Stimulated activated CD4-positive, alpha-beta T cell treated with anti-CD3 and anti-CD28 coated beads, Interleukin-15, amount 100 ng/mL, for 1 hour (primary cell): ENCODE measurements at places on chromosomes 6 and 20.

DNA sequence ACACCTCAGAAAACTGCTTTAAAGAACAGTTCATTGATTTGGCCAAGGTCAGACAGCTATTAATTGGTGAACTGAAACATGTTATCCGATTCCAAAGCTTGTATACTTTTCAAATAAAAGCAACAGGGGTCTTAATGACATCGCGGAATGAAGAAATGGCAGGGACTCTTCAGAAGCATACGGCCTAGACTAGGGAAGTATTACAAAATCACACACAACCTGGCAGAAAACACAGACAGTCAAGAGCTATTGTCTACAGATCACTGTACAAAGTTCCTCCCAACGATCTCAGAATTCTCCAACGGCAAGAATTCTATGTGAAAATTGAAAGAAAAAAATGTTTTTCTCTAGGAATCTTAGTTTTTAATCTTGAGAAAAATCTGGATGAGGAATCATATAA lies 105.5 kb downstream of the PTPRK start:
- DNase-seq: no peak

DNA sequence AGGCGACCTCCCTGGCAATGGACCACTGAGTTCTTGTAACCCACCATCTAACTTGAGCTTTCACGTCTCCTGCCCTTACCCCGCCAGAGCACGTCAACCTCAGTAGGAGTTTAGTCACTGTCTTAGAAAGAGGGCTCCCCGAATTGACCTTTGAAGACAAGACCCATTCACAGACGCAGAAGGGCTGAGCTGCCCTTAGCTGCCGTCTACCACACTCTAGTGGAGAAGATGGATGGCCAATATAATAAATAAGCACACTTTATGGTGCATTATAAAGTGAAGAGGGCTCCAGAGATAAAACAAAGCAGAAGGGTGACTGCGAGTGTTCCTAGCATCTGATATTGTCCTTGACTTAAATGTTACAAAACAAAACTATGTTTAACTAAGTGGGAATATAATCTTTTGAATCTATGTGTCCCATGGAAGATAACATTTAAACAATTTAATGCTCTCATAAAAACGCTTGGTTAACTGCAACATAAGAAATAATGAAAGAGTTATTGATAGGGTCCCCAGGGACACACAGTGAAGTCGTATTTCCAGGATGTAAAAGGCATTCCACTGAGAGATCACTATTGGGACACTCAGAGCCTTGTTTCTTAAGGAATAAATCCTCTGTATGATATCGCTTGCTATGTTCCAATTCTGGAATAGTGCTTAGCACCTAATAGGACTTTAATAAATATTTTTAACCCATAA lies 261.1 kb downstream of the THBS2 start:
- DNase-seq: no peak

- DNase-seq: no peak
These were observed 193.6 kb downstream of the EDN1 start for GRCh38 chr6:12483712-12484111.

DNA sequence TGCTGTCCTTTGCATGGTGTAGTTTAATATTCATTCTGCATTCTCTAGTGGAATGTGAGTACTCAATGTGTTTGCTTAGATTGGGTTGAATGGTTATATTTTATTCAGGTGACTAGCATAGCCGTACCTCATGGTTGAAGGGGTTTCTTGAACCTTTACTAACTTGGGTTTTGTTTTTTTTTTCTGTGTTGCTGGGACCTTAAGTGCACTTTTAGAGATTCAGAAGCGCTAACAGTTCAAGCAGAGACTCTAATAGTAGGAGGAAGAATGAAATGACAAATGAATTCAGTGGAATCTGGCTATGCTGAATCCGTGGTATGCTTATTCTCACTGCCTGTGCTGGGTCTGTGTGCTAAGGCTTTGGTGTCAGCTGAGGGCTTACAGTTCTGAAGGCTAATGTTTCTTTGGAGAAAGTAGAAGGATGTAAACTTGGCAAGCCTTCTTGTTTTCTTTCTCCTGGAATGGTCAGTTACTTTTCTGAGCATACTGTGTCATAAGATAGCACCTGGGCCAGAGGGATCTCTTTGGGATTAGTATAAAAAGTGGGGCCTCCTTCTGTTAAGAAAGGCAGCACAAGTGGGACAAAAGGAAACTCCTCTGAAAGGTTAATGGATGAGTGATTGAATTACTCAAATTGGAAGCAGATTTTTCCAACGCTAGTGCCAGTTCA lies 28.7 kb downstream of the RNF144B start:
- DNase-seq: no peak

GRCh38 chr20:8633366-8633765 lies 435.5 kb upstream of the PLCB4 start:
- no peak for DNase-seq

DNA sequence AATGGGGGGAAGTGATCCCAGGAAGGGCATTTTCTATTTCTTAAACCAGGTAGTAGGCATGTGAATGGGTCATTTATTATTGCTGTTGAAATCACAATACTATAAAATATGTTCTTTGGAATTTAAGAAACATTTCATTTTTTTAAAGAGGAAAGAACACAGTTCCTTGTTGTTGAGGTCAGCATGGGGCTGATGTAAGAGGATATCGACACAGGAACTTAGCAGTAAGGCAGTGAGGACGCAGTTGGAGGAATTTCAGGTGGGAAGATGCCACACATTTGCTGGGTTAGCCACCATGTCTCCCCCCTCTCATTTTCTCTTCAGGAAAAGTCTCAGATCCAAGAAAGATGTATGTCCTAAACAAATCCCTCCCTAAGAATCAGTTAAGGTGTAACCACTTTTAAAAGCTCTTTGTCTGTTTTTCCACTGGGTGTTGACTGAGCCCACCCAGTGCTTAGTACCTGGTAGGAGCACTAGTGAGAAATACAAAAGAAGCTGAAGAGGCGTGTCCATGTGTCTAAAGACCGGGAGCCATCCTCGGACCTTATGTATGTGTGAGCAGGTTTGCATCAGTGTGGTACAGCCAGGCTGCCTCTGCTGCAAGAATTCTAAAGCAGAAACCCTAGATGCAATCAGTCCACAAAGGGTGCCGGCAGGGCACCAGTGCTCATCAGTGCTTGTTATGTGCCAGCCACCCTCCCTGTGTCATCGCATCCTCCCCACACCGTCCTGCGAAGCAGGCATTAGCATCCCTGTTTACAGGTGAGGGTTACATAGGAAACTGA lies 98.9 kb downstream of the TCP11 start:
- DNase-seq: no peak

DNA sequence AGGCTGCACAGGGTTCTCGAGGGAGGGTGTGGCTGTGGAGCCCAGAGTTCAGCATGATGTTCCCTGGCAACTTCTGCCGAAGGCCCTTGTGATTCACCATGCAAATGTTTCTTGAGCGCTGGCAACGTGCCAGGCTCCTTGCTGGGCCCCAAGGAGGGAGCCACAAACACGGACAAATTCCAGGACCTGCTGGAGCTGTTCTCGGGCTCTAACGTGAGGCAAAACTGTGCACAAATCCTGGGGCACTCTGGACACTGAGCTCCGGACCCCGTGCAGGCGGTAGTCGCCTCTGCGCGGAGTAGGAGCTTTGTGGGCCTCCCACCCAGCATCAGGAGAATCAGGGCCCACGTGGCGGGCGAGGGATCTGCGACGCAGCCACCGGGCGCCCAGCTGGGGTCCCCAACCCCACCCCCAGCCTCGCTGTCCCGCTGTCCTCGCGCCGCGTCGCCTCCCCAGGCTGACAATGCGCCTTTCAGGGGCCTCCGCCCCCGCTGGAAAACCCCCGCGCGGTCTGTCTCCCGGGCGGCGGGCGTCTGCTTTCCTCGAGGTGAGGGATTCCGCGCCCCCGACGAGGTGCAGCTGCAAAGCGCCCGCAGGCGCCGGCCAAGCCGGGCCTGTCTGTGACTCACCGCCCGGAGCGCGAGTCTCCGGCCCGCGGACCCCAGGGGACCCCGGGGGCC lies 31.7 kb upstream of the SCUBE3 start:
- no peak for DNase-seq

- DNase-seq: no peak
These were observed 81.7 kb upstream of the NXT1 start for GRCh38 chr20:23268792-23269354.

DNA sequence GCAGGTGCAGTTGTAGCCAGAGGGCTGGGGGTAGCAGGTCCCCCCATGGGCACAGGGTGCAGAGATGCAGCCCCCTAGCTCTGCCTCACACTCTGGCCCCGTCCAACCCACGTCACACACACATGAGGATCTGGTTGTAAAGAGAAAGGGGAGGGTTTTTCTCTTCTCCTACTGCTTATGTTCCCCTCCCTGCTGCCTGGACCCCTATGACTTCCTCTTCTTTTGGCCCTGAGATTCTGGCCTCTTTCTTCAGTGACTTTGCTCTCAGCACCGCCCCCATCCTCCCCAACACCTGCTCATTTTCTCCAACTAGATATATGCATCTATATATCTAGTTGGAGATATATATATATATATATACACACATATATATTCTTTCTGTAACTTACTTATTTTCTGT lies 9.7 kb downstream of the NOTCH4 start:
- DNase-seq: no peak

DNA sequence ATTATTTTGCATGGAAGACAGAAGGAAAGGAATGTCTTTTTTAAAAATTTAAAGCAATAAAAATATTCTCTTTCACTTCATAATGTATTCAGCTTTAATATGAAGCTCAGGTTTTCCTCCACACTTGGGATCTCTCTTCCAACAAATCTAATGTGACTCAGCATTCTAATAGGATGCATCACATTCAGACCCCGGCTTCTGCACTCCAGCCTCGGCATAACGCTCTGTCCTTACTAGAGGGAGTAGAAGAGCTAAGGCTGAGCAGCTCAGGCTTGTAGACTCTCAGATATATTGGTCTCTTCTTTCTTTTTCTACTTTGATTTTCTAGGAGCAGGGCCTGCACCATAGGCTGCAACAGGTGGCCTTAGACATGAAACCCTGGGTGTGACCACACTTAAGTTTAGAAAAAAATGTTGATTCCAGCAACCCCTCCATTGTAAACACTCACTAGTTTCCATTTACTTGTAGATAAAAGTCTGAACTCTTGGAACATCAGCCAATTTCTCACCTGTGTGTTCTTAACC lies 161.7 kb downstream of the PAK5 start:
- no peak for DNase-seq

DNA sequence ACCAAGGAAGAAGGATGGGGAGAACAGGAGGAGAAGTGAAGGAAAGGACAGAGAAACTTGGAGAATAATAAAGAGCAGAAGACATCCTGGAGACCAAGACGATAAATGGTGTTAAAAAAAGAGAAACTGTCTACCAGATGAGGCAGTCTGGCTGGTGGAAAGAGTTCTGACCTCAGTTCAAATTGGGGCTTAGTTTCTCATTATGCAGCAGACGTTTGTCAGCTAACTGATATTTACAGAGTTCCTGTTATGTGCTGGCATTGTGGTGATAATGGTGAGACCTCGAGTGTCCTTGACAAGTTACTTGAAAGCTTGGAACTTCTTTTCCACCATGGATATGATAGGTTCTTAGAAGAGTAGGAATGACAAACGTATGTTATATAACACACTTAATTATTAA lies 142.7 kb downstream of the LRRC1 start:
- DNase-seq: no peak

DNA sequence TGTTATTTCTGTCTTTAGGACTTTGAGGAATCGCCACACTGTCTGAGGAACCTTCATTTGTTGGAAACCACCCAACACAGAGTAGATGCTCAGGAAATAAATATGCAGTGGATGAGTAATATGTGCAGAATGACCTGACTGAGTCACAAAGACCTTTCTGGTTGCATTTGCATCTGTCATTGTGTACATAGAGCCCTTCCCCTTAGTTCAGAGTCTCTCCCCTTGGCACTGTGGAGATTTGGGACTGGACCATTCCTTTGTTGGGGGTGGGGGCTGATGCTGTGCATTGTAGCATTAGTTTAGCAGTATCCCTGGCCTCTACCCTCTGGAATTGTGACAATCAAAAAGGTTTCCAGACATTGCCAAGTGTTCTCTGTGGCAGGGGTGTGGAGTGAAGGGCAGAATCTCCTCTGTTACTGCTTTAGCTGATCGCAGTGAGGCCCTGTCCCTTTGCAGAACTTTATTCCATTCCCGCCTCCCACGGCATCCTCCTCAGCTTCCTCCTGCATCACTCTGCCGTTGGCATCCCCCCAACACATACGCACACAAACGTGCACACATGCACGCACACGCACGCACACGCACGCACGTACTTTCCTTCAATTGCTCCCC lies 64.5 kb downstream of the EYA2 start:
- no peak for DNase-seq

DNA sequence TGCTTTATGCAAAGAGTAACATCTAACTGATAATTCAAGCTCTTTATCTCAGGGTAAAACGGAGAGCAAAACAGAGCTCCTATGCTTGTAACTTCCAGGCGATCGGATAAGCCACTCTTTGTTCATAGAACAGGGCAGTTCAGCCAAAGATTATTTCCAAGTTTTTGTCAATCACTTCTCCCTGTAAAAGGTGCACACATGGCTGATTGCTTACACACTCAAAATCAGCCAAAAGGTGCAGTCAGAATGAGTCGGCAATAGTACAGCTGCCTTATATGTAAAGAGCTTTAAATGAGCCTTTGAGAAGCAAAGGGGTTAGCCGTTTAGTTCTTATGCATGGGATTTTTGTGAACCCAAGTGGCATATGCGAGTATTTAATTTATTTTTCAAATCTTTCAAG lies 449.6 kb upstream of the POU3F2 start:
- no peak for DNase-seq

- DNase-seq: no peak
These were observed 8.1 kb downstream of the CCR6 start for GRCh38 chr6:167130712-167131684.

GRCh38 chr6:33201935-33202334 lies 1.3 kb downstream of the SLC39A7 start:
- DNase-seq: no peak

DNA sequence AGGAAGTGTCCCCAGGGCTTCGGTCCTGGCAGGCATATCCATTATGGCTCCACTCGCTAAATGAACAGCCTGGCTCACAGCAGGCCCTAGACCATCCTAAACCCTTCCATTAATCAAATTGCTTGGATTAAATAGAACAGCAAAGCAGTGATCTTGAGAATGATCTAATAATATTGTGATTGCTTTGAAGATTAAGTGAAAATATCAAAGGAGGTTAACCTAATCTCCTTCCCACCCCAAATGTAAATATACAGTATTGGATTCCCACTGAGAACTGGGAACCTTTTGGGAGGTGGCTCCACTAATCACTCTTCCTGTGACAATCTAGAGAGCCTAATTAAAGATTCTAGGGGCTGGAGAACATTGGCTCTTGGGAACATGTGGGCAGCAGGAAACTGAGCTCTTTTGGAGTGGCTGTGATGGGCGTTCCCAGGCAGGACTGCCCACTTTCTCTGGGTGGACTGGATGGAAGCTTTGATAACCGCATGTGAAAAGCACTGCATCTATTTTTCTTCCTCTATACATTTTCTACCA lies 68.3 kb upstream of the FRMD1 start:
- no peak for DNase-seq

- DNase-seq: no peak
These were observed 19.6 kb downstream of the SERPINB6 start for GRCh38 chr6:2951728-2952127.

- DNase-seq: no peak
These were observed 211.0 kb upstream of the SSTR4 start for GRCh38 chr20:22824077-22824476.
